Activated CD4-positive, alpha-beta T cell treated with anti-CD3 and anti-CD28 coated beads, Interleukin-2, amount 50 U/mL, for 1 hour (primary cell): ENCODE measurements at places on chromosomes 1 and 21.

DNA sequence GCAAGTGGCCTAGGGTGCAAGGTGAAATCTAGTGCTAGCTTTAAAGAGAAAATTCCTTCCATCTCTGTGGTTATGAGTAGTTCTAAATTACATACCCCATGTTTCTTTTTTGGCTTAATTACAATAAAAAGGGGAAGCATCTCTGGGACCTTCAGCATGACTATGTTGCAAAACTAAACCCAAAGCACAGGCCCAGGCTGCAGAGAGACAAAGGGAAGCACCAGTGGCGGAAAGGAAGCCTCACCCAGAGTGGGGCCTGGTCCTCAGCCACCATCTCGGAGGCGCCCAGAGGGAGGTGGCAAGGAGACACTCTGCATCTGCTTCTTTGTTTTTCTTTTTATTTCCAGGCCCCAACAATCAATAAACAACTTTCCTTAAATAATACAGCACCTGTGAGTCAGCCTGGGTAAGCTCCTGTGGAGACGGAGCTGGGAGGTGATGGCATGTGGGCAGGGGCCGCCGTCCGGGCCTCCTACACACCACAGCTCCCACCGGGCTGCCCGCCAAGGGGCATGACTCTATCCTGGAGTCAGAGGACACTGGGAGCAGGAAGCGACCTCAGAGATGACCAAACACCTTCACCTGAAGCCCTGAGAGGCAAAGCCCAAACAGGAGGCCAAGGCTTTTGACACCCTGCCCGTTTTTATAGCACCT, 21.7 kb downstream of the ITPKB start:
- DNase-seq = no peak

DNA sequence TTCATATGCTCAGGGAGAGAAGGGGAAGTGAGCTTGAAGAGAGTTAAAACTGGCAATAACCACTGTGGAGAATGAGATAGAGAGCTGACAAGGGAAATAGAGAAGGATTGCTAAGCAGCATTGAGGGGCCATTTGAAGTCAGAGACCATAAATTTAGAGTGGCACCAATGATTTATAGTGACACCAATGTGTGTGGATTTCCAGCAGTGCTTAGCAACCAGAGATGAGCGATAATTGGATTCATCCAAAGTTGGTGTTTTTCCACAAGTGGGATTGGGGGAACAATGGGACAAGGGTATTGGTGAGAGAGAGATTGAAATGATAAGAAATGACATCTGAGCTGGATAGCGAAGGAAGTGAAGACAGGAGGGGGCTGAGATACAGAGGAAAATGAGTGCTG, 114.1 kb downstream of the C1orf94 start:
- DNase-seq = no peak

DNA sequence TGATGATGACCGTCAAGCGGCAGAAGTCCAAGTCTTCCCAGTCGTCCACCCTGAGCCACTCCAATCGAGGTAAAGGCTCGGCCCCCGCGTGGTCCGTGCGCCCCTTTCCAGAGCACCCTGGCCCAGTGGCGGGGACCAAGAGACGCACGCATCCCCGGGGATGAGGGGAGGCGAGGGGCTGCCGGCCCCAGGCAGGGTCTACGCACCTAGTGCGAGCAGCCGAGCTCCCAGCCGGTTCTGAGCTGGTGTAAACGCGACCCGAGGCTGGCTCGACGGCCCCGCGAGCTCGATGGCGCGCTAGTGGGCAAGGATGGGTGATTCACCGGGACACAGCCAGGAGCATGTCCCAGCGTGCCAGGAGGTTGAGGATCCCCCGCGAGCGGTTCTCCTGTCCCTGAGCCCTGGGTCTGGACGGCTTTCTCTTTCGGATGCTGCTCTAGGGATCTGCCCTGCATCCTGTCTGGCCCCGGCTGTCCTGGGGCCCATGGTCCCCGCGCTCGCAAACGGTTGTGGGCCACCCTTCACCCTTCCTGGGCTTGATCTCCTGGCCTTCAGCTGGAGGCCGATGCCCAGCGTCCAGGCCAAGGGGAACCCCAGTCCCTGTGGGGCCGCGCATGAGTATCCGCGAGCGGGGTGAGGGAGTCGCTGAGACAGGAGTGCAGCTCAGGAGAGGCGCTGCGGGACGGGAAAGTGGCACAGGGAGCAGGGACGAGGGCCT, 689 bp downstream of the PKP1 start:
- DNase-seq = no peak

- DNase-seq = no peak
These were observed 45.9 kb downstream of the SLC19A1 start for GRCh38 chr21:45496151-45496967.

DNA sequence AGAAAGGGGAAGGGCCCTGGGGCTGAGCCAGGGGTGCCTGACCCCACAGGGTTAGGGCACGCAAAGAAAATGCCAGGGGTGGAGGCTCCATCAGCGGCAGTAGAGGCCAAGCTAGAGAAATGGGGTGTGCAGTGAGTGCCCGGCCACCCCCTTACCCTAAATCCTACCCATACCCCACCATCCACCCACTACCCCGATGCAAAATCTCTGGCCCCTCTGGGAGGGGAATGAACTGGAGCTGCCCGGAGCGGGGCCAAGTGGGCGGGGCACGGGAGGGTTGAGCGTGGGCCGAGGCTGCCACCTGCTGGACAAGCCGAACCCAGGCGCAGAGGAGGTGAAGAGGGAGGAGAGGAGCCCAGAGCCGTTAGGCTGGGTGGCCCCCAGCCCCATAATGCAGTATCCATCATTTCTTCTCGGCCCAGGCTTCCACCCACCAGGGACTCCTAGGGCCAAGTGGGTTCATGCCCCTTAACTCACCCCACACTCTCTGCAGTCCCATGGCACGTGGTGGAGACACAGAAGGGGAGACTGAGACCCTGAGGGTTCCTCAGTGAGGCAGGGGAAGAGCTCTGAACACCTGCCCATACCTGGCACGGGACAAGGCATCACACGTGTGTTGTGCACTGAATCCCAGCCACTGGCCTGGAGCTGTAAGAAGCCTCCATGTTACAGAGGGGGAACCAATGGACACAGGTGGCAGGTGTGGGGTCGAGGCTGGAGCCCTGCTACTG, 1.4 kb upstream of the C1QC start:
- peak; percentile 66 for DNase-seq

GRCh38 chr21:36282568-36283230, 37.3 kb upstream of the MORC3 start:
- DNase-seq = no peak
